Substantia nigra (tissue), 51 donors: ENCODE measurements at places on chromosomes 4 and X.

GRCh38 chrX:132001127-132001526 lies 22.0 kb upstream of the STK26 start:
- DNase-seq, result no peak

GRCh38 chr4:176833400-176834175 lies 40.9 kb upstream of the VEGFC start:
- DNase-seq, result no peak

DNA sequence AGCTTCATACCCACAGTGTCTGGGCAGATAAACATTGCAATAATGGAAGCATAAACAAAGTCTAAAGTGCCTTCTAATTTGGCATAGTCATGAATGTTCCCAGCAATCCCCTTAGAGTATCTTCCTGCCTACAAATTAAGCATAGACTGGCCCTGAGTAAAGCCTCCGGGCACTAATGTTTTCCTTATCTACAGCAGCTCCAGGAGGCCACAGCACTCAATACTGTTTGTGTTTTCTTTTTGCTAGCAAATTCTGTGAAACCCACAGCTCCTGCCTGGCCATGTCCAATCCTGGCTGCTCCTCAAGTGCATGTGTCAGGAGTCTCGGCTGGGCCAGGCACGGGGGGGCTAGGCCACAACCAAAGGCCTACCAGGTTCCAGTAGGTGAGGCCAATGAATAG lies 102.7 kb upstream of the TBC1D9 start:
- DNase-seq, result no peak

- no peak for DNase-seq
Observed at GRCh38 chrX:152822383-152823086, 8.0 kb downstream of the CETN2 start.

- DNase-seq, result no peak
Observed at GRCh38 chrX:21645431-21645830, 12.7 kb downstream of the KLHL34 start.

GRCh38 chrX:40908857-40909475 lies 173.6 kb upstream of the MED14 start:
- no peak for DNase-seq

GRCh38 chr4:48546336-48546735 lies 56.3 kb downstream of the ZAR1 start:
- DNase-seq, result no peak
